ENCODE measurements at places on chromosomes 4 and X. TPM values are rescaled to one million over a fixed set of nuclear protein-coding genes. Genes with fewer than 3 reads are reported as not detected.

DNA sequence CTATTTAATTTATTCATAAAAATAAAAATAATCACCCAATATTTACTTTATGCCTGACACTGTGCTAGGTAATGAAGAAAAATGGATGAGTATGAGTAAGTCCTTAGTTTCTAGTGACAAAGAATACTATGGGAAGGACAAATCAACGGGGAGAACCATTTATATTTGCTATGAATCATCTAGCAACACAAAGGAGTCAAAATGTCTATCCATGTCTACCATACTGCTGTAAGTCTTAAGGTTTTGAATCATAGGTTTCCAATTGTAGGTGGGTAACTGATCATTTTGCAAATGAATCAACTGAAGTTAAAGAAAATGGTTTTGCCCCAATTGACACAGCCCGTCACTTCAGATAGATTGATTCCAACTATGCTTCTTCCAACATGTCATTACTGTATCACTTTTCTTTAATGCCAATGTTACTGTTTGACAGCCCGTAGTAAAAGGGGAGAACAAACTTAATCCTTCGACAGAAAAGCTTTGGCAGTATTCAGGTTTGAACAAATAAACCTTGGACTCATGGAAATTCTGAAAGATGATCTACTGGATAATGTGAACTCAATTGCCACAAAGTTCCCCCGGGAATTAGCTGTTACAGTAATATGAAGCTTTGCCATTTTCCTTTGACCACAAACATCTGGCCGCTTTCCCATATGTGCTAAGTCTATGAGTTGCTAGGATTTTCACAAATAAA lies 3.2 kb downstream of the TDO2 start:
- no peak for DNase-seq

DNA sequence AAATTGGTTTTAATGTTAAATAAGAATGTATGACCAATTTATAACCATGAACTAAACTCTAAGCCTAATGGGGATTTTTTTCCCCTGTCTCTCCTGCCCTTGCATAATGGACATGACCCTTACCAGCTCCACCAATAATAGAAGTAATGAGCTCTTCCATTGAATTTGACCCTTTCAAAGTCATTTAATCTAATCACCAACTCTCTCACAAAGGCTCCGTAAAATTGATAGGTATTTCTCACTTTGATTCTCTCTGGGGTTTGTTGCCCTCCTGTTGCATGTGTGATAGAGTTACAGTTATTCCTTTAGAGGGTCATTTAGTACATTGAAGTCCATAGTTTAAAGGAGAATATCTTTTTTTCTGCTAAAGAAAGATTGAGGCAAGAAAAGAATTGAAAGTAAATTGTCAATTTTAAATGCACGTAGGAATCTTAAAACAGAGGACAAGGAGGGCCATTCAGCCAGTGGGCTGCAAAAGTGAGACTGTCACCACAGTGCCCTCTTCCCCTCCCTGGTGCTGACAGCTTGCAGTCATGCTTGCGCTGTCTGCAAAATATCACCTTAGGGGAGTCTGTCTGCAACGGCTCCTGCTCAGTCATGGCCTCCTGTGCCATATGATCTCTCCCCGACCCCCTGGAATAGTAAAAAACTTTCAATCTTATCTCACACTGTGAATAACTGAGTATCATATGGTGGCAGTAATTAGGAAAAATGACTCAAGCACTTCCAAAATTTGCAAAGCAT lies 307.5 kb upstream of the GNPDA2 start:
- no peak for DNase-seq

Gene PLXNB3
- polyA plus RNA-seq = not detected

DNA sequence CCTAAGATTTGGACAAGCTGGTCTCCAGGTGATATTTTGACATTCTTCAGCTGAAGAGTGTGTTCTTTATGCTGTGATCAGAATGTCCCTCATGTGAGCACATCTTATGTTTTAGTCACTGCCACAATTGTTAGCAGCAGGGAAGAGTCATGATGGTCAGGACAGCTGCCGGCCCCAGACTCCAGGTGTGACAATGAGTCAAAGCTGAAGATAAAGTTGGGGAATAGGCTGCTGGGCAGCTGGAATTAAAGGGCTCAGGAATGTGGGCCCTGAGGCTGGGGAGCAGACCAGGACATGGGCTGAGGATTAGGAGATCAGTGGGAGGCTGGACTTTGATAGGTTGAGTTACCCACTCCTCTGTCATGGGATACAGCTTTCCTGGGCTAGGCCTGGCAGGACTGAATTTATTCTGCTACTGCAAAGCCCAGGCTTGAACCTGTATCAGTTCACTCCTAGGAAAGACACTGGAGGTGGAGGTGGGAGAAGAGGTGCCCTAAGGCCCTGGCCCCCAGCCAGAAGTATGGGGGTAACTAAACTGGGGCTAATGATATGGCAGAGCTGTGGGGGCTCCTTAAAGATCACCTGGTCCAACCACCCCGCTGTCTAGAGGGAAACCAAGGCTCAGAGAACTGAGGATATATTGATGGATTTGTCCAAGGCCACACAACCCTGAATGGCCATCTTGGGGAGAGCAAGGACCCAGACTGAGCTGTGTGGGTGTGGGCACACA lies 119.5 kb downstream of the PJA1 start:
- DNase-seq = no peak

DNA sequence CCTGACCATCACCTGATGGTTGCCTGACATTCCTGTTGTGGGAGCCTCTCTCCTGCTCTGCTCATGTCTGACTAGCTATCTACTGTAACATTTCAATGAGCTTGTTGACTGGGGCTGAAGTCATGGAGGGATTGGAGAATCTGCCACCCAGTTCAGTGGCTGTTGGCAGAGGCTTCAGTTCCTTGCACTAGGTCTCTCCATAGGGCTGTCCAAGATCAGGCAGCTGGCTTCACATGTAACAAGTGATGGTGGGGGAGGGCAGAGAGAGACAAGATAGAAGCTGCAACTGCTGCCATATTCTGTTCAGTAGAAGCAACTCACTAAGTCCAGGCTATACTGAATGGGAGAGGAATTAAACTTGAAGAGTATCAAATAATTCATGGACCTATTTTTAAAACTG lies 14.1 kb upstream of the CCNI start:
- no peak for DNase-seq

DNA sequence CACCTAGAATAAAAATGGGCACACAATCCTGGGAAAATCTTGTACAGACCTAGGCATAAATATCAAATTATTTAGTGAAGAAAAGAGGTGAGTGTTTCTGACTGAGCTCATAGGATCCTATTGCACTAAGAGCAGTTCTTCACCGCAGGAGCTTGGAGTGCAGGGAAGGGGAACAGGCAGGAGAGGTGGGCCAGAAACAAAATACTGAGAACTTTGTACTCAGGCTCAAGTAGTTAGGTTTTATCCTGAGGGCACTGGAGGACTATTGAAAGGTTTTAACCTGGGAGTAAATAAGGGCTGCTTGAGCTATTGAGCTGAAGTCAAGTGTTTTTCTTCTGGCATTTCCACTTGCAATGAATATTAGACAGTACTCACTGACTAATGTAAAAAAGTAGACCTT lies 12.2 kb downstream of the EPHA5 start:
- DNase-seq = no peak

DNA sequence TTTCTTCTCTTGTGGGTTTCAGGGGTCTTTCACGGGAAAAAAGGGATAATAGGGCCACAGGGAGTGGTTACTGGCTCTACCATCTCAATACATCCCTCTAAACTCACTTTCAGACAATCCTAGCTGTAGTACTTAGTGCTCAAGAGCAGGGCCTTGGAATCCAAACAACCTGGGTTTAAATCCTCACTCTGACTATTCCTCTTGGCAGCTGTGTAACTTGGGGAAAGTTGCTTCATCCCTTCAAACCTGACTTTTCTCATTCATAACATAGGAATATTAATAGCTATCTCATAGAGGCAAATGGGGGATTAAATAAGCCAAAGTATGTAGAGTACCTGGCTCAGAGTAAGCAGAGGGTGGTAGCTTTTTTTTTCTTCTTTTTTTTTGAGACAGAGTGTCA lies 32.4 kb downstream of the CCNG2 start:
- no peak for DNase-seq

- no peak for DNase-seq
Observed at GRCh38 chr4:132180020-132180427, 969.1 kb upstream of the PCDH10 start.

Gene DYNLT3
- polyA plus RNA-seq = 71.8 TPM

GRCh38 chrX:107713203-107713542 lies 62.4 kb downstream of the TSC22D3 start:
- no peak for DNase-seq

Gene UGT2B28
- not detected for polyA plus RNA-seq

DNA sequence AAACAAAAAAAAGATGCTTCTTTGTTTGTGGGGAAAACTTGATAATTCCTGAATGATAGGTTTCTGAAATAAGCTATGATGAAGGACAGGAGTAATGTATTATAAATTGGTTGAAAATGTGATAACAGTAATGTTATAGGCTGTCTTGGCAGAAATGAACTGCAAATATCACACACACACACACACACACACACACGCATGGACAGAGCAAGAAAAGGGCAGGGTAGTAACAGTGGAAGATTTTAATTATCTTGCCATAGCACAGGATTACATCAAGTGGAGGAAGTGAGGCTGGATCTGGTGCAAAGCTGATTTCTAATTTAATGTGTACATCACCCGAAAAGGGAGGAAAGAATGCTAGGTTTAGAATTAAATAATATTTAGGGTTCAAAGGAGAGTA lies 97.5 kb upstream of the CXXC4 start:
- no peak for DNase-seq
